Bladder microvascular endothelial cell (primary cell): ENCODE measurements at places on chromosomes 7 and 10. TPM values are rescaled to one million over a fixed set of nuclear protein-coding genes. Genes with fewer than 3 reads are reported as not detected.

Gene ENO4
- not detected in 2 replicates for total RNA-seq

Gene ASB10
- total RNA-seq, result not detected in 2 replicates

Gene DGKI
- 0.65 and 4.2 TPM in 2 replicates for total RNA-seq

Gene TMEM130
- not detected in 2 replicates for total RNA-seq

Gene PTF1A
- total RNA-seq, result not detected in 2 replicates

Gene ITIH5
- 1.8 and 2.6 TPM in 2 replicates for total RNA-seq

Gene AHR
- 82.4 and 88.1 TPM in 2 replicates for total RNA-seq
